ENCODE measurements at places on chromosomes 13 and 19. TPM values are rescaled to one million over a fixed set of nuclear protein-coding genes. Genes with fewer than 3 reads are reported as not detected.
A peak's percentile ranks its signal among the peaks of the same experiment; 100 is the strongest.

GRCh38 chr13:50589139-50589538 lies 254.4 kb downstream of the DLEU7 start:
- DNase-seq, result no peak

DNA sequence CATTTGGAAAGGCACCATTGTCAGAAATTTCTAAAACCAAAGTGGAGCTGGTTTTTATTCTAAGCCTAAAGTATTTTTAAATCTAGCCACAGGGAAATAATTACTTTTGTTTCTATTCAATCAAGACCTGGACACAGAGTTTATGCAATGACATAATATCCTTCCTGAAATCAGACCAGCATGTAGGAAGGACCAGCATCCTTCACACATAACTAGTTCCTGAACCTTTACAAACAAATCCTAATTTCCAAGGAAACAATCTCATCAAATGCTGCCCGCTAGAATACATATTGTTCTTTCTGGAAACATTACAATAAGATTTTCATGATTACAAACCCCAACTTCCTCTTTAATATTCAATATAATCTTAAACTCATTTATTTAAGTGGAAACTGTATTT lies 1.5 kb downstream of the STARD13 start:
- DNase-seq, result no peak

DNA sequence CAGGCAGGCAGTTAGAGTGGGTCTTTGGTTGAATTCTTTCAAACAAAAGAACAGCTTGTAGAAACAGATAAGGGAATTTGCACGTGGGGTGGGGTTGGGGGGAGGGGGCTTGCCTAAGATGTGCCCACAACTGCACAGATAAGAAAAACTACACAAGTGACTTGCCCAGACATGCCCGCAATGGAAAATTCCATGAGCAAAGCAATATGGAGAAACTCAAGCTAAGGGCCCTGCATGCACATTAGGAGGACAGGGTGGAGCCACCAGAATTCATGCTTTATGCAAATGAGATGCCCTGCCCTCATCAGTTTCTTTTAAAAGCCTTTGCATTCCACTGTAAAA lies 755.6 kb upstream of the MIR17HG start:
- DNase-seq, result no peak

DNA sequence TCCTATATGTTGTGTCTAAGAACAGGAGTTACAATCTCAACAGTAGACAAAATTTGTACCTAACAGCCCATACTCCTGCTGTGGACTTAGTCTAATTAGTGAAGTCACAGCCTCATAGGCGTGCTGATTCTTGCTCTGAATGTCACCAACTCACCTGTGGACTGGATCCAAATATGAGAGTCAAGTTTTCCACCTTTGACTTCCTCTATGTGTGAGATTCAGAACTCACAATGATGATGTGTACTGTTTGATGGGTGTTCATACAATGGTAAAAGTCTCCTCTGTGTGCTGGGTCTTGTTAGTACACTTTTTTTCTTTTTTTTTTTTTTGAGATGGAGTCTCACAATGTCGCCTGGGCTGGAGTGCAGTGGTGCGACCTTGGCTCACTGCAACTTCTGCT lies 7.8 kb upstream of the ZNF91 start:
- DNase-seq, result no peak

- DNase-seq, result no peak
Measured at GRCh38 chr13:29499506-29500165, 95.9 kb downstream of the SLC7A1 start.

DNA sequence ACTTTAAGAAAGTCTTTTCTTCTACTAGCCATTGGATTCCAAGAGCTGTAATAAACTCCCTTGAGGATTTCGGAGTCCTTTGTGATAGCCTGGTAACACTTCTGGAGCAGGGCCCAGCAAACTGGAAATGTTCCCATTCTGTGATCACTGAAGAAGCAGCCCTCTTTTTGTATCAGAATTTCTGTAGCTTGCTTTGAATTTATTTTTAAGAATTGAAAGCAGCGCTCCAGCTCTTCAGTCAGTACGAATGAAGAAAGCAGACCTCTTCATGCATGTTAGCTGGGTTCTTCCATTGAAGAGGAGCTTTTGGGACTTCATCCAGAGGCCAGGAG lies 141.5 kb downstream of the AKAP11 start:
- no peak for DNase-seq

GRCh38 chr13:105202354-105202753 lies 1333.1 kb downstream of the EFNB2 start:
- DNase-seq, result no peak

GRCh38 chr13:100297413-100297812 lies 208.5 kb downstream of the PCCA start:
- no peak for DNase-seq

DNA sequence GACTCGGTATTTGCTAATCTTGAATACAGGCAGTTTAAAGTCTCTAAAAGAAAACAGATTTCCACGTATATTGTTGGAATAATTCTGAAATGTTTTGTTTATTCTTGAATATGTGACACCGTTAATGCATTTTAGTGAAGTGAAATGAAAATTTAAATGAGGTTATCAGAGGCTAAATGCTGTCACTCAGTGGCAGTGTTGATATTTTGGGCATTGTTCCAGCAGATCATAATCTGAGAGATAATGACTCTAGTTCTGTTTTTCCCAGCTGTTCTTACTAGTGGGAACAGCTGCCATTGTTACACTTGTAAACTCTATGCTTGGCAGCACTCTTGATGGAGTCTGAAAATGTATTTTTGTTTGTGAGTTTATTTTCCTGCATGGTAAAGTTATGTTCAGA lies 365.6 kb upstream of the SLC10A2 start:
- DNase-seq, result no peak

- DNase-seq, result peak; percentile 80
Measured at GRCh38 chr19:53333066-53333462, 485 bp upstream of the ZNF845 start.

DNA sequence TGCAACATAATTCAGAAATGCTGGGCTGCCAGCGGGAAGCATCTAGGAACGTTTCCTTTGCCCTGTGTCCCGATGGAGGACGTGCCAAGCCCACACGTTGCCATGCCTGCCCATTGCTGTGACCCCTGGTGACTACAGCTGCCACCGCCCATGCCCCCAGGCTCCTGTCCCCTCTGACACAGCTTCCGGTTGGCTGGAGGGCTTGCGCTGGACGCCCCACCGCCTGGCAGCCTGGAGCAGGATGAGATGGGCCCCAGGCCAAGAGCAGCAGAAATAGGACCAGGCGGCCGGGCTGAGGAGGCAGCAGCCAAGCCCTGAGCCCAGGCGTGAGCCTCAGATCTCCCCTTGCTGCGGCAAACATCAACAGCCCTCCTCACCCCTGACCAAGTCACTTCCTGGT lies 125.9 kb downstream of the COL4A2 start:
- peak; percentile 89 for DNase-seq

- no peak for DNase-seq
Measured at GRCh38 chr13:35855531-35856019, 275.6 kb downstream of the DCLK1 start.

GRCh38 chr19:38685666-38686529 lies 38.4 kb downstream of the ACTN4 start:
- no peak for DNase-seq

DNA sequence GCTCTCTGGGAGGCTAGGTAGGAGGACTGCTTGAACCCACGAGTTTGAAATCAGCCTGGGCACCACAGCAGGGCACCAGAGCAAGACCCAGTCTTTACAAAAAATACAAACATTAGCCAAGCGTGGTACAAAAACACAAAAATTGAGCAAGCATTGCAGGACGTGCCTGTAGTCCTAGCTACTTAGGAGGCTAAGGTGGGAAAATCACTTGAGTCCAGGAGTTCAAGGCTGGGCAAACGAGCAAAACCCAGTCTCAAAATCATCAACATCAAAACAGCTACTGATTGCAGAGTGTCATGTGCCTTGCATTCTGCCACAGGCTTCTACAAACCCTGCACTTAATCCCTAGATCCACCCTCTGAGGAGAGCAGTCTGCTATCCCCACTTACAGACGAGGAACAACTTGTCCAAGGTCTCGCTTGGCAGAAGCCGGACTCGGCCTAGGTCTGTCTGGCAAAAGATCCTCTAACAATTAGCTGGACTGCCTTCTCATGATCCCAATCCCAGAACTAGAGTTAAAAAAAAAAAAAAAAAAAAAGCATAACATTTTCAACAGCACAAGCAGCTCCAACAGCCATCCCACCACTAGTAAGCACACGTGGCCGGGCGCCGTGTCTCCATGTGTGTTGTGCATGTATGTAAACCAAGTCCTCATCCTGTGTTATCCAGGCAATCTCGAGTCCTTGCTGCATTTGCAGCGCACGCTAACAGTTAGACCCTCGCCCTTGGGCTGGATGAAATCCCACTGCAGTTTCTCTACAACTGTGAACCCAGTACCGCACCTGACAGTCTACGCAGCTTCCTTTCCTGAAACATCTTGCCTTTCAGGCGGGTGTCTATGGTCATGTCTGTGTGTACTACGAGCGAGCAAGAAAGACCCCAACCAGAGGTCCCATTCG lies 2.0 kb downstream of the PPP6R1 start:
- DNase-seq, result no peak

GRCh38 chr13:90055121-90055520 lies 1292.4 kb upstream of the MIR17HG start:
- no peak for DNase-seq

GRCh38 chr19:7738023-7738422 lies 6.1 kb upstream of the CLEC4G start:
- DNase-seq, result no peak

- DNase-seq, result peak; percentile 90
Measured at GRCh38 chr19:10286803-10287737, at the start of gene ICAM4. Gene ICAM4 (plus strand): TSS chr19:10286955. CDS start chr19:10287013, 58 bp downstream.

- no peak for DNase-seq
Measured at GRCh38 chr13:84570831-84571230, 688.6 kb upstream of the SLITRK1 start.

DNA sequence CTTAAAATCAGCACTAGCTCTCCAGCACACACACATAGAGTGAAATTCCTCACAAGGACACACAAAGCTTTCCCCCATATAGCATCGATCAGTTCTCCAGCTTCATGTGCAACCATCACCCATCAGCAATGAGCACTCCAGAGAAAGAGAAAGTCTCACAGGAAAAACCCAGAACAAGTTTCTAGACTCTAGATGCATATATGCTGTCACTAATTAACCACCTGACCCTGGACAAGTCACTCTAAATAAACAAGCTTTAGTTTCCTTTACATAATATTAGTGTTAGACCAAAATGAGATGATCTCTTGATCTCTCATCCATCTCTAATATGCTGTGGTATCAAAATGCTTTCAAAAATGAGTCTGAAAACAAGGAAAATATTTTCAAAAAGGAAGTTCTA lies 81.2 kb downstream of the TBC1D4 start:
- DNase-seq, result no peak

CYP4F11 gene
- not detected for total RNA-seq

KLK10 gene
- not detected for total RNA-seq

LRRC63 gene
- total RNA-seq, result not detected
